Mesenteric fat pad (tissue), 1 donor: ENCODE measurements at places on chromosomes 2 and 18. TPM values are rescaled to one million over a fixed set of nuclear protein-coding genes. Genes with fewer than 3 reads are reported as not detected.

Gene KCNG2
- 0.51 TPM for total RNA-seq

Gene MRPS5
- total RNA-seq, result 43.4 TPM

Gene LHCGR
- total RNA-seq, result 1.7 TPM

Gene PAX8
- 5.3 TPM for total RNA-seq

Gene SLC14A1
- total RNA-seq, result 1.2 TPM

Gene NAT8
- not detected for total RNA-seq

Gene LRRTM1
- not detected for total RNA-seq

Gene FN1
- total RNA-seq, result 217 TPM

Gene LRRC30
- total RNA-seq, result not detected

Gene ICA1L
- 5.3 TPM for total RNA-seq

Gene LAMA1
- 7.9 TPM for total RNA-seq

Gene RAX
- not detected for total RNA-seq

Gene RESP18
- not detected for total RNA-seq

Gene KDSR
- 55.6 TPM for total RNA-seq

Gene GREB1L
- total RNA-seq, result 8.6 TPM

Gene EMILIN1
- 77.4 TPM for total RNA-seq

Gene CYS1
- 0.80 TPM for total RNA-seq

Gene G6PC2
- 0.35 TPM for total RNA-seq

Gene STARD6
- total RNA-seq, result not detected

Gene ACSL3
- total RNA-seq, result 58.7 TPM

Gene FABP1
- 6.9 TPM for total RNA-seq

Gene SATB2
- 8.3 TPM for total RNA-seq

Gene CFC1
- not detected for total RNA-seq

Gene DNAJC5G
- not detected for total RNA-seq

Gene NR4A2
- 67.7 TPM for total RNA-seq

Gene EVX2
- total RNA-seq, result not detected

Gene RBKS
- 6.5 TPM for total RNA-seq
